ENCODE measurements at places on chromosomes 4 and X. TPM values are rescaled to one million over a fixed set of nuclear protein-coding genes. Genes with fewer than 3 reads are reported as not detected.

Gene CENPVL3
- total RNA-seq = 0.14 TPM

Gene ATXN3L
- not detected for total RNA-seq

Gene MID1
- total RNA-seq = 59.8 TPM

Gene GRIA3
- total RNA-seq = not detected

Gene CT45A1
- total RNA-seq = not detected

Gene GATA1
- not detected for total RNA-seq

Gene NUP62CL
- total RNA-seq = 18.1 TPM

Gene LEF1
- total RNA-seq = not detected

Gene TBCK
- 4.5 TPM for total RNA-seq

Gene XG
- total RNA-seq = not detected

Gene CAMK2D
- 17.7 TPM for total RNA-seq

Gene MAGEC1
- total RNA-seq = 0.03 TPM

Gene CITED1
- 1.3 TPM for total RNA-seq

Gene EOLA2
- 57.6 TPM for total RNA-seq

Gene BBS12
- 3.0 TPM for total RNA-seq

Gene GLOD5
- total RNA-seq = not detected

Gene TCEANC
- 0.91 TPM for total RNA-seq

Gene MFAP3L
- total RNA-seq = 5.6 TPM

Gene ODAM
- not detected for total RNA-seq

Gene CPE
- 1.6 TPM for total RNA-seq

Gene TEC
- total RNA-seq = 1.3 TPM

Gene GC
- total RNA-seq = not detected

Gene PLXNB3
- 3.7 TPM for total RNA-seq

Gene MYOZ2
- not detected for total RNA-seq

Gene TMEM255A
- 0.13 TPM for total RNA-seq

Measured in A549 treated with DMSO at 1 μM for 4 hours (cell line).